Effector CD8-positive, alpha-beta T cell (primary cell): ENCODE measurements at places on chromosomes 1 and 21.

DNA sequence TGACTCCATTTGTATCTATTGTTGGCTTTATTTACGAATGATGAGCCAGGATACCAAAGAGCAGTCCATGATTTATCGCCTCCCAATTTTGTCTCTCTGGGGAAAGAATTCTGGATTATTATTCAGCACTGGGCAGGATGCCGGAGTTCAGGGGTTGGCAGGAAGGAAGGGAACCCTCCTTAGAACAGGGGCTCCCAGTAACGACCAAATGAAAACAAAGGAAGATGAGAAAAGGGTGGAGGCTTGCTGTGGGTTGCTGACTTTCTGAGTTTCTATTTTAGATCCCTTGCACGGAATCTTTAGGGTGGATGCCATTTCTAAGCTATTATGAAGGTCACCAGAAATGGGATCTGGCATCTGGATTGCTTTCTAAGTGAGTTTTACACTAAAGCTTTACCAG lies 231.2 kb upstream of the LYPLAL1 start:
- DNase-seq: no peak

DNA sequence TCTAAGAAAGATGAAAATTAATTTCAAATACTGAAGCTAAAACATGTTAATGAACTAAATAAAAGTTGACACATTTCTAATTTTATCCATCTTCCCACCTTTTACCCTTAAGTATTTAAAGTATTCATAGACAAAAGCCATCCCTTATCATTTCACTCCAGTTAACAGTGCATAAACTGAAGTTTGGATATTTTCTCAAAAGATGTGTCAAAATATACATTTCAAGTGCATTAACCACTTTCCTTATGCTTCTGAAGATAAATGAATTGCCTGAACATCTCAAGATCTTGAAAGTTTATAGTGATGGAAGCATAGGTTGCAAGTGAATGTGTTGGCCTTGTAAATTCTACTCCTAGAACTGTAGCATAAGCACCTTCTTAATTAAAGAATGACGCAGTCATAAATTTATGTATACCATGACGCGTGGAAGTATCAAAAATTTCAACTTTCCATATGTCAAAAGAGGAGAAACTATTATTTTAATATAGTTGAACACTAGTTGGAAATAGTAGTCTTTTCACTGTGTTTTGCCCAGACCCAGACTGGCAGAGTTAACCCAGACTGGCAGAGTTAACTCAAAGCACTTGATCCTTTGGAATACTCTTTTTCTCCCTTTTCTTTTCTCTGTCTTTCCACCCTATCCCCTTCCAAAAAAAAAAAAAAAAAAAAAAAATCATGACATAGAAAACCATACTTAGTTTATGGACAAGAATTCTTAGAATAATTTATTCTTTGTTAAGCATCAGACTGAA lies 282.6 kb upstream of the C1orf105 start:
- no peak for DNase-seq

GRCh38 chr21:27372381-27372780 lies 405.5 kb upstream of the ADAMTS5 start:
- DNase-seq: no peak

GRCh38 chr1:69312055-69312732 lies 255.5 kb upstream of the LRRC7 start:
- no peak for DNase-seq

DNA sequence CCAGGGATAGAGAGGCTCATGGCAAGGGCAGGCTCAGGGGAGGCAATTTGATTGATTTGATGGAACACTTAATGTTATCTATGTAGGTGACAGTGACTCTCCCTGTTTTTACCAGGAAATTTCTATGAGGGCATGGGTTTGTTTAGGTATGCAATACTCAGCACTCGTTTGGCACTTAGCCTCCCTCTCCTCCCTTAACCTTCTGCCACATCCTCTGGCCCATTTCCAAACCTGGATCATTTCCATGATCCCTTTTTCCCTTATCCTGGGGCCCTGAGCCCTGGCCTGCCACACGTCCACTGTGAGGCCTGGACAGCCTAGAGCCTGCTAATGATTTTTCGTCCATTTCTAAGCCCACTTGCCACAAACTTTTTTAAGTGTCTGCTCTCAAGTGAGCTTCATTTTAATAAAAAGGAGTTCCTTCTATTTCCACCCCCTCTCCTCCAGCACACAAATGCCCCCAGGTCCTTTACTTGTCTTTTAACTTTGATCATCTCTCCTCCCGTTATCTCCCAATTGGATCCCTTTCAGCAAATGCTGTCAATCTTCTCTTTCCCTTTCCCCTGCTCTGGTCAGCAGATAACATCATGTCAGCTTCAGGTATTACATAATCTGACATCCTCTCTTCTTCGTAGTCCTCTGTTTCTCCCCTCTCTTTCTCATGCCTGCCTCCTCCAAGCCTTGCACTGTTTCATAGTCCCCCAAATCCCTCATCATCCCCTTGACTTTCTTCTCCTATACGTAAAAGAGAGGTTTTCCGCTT lies 37.8 kb upstream of the GADD45A start:
- DNase-seq: no peak

- DNase-seq: no peak
Measured at GRCh38 chr1:231252336-231252735, 11.3 kb downstream of the GNPAT start.

- no peak for DNase-seq
Measured at GRCh38 chr1:115429884-115430283, 91.8 kb upstream of the NGF start.

DNA sequence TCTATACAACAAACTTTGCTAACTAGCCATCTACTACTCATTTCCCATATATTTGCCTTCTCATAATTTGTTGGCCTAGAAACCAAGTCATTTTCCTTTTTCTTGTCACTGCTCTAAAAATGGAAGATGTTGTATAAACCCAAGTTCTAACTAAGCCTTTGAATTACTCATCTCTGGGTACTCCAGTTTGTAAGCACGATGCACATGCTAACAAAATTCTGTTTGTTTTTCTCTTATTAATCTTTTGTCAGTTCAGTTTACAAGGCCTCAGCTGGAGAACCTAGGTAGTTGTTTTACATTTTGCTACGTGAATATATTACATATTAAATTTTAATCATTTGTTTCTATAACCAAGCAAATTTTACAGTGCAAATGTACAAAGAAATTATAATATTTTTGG lies 663.2 kb upstream of the RGS18 start:
- DNase-seq: no peak

DNA sequence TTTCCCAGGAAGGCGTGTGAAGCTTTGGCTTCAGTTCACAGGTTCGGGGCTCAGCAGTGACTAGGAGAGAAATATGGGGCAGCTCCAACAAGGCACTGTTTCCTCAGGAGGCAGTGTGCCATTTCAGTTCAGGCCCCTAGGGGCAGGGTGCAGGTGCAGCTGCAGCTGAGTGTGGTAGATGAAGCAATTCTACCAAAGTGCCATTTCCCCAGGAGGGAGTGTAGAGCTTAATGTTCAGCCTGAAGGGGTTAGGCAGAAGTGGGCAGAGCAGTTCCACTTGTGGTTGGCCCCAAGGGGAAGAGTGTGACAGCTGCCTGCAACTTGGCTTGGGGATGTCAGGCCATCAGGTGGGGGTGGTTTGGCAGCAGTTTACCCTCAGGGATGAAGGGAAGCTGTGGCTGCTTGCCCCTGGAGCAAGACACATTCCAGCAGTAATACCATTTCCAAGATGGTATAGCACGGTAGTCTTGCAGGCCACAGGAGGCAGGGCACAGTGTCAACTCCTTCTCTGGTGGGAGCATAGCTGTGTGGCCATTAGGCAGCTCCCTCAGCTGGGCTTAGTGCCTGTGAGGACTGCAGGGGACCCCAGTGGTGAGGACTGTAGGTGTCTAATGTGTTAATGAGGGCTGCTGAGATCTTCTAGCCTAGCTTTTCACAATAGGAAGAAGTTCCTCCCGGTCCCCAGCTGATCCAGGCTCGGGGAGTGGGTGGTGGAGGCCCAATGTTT lies 34.7 kb downstream of the RGSL1 start:
- DNase-seq: no peak

- DNase-seq: no peak
Measured at GRCh38 chr21:15968776-15969310, 239.1 kb downstream of the USP25 start.

DNA sequence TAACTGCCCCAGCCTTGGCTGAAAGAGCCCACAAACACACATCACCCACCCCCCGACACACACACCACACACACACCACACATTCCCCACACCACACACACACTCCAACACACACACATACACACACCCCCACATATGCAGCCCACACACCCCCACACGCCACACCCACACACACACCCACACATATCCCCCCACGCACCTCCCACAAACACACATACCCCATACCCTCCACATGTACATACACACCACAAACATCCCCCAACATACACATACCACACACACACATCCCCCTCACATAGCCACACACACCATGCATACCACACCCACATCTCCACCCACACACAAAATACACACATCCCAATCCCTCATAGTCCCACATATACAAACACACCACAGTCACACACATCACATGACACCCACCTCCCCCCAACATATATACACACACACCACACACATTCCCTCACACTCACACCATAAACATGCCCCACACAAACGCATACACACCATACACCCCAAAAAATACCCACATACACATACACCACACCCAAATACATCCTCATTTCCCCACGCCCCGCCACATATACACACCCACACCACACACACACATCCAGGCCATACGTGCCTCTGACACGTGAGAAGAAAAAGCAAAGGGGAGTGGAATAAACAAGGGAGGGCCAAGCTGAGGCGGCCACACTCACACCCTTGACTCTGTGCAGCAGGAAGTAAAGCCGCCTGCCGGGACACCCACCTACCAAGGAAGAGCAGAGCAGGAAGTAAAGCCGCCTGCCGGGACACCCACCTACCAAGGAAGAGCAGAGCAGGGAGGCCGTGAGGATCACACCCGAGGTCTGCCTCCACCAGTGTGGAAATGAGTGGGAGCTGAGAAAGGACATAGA lies 53.7 kb downstream of the HSF2BP start:
- no peak for DNase-seq

DNA sequence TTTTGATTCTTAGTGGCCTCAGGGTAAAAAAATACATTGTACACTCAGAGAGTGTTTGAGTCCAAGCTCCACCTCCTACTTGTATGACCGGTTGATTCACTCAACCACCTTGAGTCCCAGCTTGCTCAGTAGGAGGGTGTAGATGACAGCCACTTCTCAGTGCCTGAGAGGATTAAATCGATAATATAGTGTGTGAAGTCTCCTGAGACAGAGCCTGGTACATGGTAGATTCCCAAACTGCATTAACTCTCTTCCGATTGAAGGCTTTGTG lies 38.4 kb downstream of the NCMAP start:
- DNase-seq: no peak

- DNase-seq: no peak
Measured at GRCh38 chr1:208006258-208006920, 95.5 kb upstream of the CD34 start.

- no peak for DNase-seq
Measured at GRCh38 chr1:16145030-16145661, 10.7 kb downstream of the EPHA2 start.

DNA sequence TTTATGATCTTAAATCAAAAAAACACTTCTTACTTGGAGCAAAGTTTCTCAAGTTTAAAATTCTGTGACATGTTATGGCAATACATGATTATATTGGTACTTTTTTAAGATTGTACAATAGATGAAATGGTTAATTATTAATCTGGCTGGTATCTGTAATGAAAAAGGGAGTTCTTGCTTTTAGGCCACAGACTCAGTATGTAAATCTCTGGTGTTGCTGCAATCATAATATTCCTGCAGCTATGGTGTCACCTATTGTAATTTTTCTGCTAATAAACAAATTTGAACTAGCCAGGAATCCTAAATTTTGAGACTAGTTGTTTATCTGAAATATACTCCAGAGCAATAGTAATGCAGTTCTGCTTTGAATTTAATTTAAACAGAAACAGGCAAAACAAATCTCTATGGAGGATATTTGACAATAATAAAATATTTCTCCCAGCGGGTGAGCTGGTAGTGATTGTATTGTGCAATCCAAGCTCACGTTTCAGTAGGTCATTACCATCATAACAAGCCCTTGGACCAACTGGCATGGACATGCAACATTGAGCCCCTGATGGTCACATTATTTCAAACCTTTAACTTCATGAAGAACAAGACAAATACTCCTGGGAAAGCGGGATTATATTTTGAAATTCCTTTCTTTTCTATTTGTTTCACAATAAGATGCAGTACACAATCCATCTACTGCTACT lies 77.2 kb upstream of the USH2A start:
- DNase-seq: no peak

GRCh38 chr1:6971048-6971447 lies 185.8 kb downstream of the CAMTA1 start:
- DNase-seq: no peak

GRCh38 chr1:163725551-163725950 lies 403.8 kb downstream of the NUF2 start:
- no peak for DNase-seq

DNA sequence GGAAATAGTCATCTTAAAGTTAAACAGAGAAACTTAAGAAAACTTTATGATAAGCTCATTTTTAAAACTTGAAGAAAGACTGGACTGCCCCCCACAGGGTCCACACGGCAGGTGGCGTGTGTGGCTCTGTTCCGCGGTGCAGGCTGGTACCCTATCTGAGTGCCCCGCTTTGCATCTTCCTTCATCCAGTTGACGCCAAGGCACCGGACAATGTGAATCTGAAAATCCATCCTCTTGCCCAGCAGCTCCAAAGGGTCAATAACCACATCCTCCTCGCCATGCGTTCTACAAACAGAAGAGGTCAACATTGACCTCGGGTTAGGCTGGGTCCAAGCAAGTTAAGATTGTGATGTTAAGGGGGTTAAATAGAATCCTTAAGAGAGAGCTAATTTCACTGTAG lies 54.5 kb downstream of the SCCPDH start:
- DNase-seq: no peak

DNA sequence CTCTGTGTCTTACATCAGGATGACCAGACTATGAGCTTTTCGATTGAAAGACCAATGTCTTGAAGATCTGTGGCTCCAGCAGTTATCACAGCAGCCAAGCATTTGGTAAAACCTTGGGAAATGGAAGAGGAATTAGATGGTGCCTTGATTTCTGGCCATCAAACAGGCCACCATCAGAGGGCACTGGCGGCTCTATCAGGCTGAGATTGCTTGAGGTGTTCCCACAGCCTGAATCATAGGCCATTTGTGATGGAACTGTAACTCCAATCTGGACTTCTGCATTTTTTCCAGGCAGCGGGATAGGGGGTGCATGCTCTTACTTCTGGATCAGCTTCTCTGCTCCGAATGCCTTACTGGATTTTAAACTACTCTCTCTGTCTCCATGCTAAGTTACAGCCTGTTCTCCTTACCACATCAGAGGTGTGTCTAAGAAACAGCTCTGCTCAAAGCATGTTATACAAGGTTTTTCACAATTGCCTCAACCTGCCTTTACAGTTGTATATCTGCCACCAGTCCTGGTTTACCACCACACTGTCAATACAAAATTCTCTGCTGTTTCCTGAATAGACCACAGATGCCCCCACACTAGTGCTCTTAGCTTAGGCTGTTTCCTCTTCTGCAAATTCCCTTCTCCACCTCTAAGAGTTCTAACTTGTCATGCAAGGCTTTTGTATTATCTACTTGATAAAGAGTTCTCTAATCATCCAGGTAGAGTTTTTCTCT lies 180.9 kb downstream of the PTGER3 start:
- DNase-seq: no peak
